ENCODE measurements at places on chromosomes 2 and 18.

- no peak for DNase-seq
These were observed 52.3 kb downstream of the DDX1 start for GRCh38 chr2:15643791-15644585.

GRCh38 chr2:189285962-189286645, 106.5 kb upstream of the COL5A2 start:
- DNase-seq: peak; percentile 93

- DNase-seq: no peak
These were observed 267.2 kb downstream of the SH3BP4 start for GRCh38 chr2:235219048-235219447.

DNA sequence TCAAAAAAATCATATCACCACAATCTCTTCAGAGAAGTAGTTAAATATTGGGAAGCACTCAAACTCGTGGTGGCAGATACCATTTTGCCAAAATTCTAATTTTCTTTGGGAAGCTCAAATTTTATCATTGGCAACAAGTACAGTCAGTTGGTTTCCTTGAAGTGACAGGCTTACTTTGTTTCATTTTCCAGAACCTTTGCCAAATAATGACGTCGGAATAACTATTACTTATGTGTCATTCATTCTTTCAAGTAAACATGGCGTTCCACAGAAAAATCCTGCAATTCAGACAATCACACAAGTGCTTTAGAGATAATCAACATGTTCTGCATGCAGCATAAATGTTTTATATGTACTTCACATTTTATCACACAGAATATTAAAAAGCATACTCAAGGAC, 5.4 kb downstream of the TTLL4 start:
- no peak for DNase-seq

- no peak for DNase-seq
These were observed 285.4 kb upstream of the MGAT5 start for GRCh38 chr2:133968446-133968845.

DNA sequence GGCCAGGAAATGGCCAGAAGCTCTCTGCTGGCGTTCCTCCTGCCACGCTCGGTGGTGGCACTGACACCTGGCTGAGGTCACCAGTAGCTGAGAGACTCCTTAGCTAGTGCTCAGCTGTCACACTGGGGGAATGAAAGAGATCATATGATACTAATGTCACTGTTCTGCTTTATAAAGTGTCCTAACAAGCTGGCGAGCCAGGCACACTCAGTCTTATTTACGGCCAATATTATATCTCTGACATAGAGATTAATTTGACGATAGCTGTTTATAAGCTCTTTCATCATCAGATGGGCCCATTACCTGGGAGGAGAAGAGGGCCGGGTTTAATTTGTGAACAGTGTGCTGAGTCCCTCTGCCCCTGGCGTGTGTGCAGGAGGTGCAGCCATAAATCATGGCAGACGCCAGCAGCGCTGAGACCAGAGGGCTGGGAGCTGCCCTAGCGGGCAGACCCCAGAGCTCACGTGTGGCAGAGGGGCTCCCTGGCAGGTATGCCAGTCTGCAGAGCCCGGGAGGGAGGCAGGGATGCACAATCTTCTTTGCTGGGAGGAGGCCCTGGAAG, 246.5 kb downstream of the HAUS1 start:
- no peak for DNase-seq

GRCh38 chr2:146602383-146602782, 1242.4 kb upstream of the ACVR2A start:
- peak; percentile 69 for DNase-seq

DNA sequence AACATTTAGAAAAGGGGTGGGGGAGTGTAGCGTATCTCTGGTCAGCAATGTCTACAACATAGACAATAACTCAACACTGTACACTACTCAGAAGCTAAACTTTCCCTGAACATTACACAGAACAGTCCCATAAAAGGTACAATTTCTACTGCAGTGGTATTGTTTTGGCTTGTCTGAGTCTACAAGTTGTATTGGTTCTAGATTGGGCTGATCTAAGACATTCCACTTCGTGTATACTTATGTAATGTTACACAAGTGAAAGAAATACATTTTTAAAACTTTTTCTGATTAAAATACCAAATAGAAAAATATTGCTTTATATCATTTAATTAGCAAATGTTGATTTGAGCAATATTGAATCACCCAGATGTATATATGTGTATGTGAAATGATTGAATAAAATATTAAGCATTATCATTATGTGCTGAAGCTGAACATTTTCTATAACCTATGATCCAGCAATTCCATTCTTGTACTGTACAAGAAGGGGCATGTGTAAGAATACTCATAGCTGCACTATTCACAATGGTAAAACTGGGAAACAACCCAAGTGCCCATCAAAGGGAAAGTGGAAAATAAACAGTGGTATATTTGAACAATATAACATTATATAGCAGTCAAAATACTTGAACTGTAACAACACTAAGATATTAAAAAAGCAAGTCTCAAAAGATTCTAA, 52.4 kb downstream of the VSNL1 start:
- DNase-seq: no peak

DNA sequence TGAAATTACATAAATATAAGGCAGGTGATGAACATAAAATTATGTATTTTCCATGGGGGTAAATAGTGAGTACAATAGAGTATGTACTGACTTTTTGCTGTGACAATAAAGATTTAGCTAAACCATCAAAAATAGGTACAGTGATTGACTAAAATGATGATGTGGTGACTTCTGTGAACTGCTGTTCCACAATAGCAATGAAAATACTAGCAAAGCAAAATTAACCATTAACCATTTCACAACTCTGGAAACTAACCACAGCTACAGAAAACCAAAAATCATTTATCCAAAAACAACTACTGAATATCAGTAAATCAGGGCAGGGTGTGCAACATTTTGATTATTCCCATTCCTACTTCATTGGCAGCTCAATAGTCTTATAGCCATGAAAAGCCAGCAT, 161.4 kb upstream of the GYPC start:
- no peak for DNase-seq

GRCh38 chr2:48929571-48930301, 174.2 kb upstream of the LHCGR start:
- DNase-seq: no peak

- no peak for DNase-seq
These were observed 73.6 kb downstream of the DNMT3A start for GRCh38 chr2:25268139-25268538.

DNA sequence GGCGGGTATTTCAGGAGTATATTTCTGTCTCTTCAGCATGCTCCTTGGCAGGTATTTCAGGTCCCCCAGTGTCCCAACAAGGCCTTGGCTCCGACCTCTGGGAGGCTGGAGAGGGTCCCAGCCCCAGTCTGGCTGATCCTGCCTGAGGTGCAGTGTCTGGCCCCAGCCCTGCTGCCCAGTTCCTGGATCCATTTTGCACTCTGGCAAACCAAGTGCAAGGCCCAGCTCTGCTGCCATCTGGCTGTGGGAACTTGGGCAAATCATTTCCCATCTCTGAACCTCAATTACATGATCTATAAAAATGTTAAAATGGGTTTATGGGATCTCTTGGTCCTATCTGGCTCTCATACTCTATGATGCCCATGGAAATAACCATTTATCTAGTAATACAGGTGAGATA, 63.6 kb downstream of the ZBTB7C start:
- DNase-seq: peak; percentile 29

DNA sequence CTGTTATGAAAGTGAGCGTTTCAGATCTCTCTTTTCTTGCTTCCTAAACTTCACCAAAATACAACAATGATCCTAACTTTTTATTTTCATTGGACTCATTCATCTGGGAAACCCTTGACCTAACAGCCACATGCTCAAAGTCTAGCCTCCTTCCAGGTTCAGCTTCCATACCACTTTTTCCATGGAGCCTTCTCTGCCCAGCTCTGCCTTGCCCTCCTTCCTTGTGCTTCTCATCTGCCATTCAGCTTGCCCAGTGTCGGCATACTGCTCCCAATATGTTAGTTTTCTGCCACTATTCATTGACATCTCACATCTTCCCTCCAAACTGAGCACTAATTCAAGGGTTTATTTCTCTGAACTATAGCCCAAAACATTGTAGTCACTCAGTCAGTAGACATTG, 214.7 kb downstream of the RAD51AP2 start:
- no peak for DNase-seq

GRCh38 chr2:233101141-233101540, 41.0 kb downstream of the INPP5D start:
- DNase-seq: no peak

DNA sequence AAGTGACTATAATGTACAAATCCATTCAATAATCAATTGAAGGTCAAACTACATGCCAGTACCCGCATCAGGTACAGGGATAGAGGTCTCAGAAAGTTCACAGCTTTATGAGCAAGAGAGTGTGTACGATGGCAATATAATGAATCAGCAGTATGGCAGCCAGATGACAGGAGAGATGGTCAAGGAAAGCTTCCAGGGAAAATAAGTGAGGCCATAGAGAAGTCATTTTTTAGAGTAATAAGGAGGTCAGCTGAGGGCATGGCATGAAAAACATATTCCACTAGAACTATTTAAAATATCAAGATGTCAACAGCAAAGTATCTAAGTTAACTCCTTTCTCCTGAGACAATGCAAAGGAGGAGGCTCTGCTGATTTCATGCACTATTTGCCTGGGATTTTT, 108.0 kb downstream of the SLC8A1 start:
- DNase-seq: peak; percentile 89

GRCh38 chr18:25223211-25223610, 128.8 kb downstream of the ZNF521 start:
- no peak for DNase-seq

DNA sequence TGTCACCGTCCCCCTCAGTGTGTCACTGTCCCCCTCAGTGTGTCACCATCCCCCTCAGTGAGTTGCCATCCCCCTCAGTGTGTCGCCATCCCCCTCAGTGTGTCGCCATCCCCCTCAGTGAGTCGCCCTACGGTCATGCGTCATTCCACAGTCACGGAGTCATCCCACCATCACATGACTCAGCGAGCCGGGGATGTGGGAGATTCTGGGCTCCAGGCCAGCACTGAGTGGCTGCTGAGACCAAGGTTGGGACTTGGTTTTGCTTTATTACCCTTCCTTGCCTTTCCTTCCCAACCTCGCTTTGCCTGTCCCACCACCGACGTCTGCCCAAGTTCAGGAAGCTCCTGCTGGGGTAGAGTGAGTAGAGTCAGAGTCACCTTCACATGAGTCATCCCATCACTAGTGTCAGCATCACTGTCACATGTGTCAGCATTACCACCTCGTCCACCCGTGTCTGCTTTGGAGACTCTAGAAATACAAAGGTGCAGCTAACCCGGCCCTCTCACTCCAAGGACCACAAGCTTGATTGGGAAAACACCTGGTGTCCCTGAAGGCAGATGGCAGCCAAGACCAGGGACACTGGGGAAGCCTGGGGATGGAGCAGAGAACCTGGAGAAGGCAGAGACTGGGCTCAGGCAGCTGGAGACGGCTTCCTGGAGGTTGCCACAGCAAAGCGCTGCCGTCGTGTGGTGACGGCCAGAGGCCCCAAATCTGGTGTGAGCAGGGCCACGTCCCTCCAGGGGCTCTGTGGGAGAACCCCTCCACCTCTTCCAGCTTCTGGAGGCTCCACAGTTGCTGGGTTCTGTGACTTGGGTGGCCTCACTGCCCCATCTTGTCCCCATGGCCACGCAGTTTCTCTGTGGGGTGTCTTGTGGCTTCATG, 485.2 kb upstream of the SALL3 start:
- DNase-seq: no peak

DNA sequence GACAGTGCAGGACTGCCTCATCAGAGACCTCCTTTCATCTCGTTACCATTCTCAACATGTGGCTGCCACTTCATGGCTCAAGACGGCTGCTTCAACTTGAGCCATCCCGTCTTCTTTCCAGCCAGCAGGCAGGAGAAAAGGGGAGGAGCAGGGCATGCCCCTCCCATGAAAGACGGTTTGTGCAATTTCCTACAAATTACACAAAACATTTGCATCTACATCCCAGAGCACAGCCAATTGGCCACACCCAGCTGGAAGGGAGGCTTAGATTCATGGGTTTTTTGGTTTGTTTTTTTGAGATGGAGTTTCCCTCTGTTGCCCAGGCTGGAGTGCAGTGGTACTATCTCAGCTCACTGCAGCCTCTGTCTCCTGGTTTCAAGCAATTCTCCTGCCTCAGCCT, 11.8 kb downstream of the UCN start:
- DNase-seq: no peak

GRCh38 chr2:170502361-170503130, 212.6 kb upstream of the SP5 start:
- DNase-seq: no peak

- peak; percentile 13 for DNase-seq
These were observed 97.9 kb downstream of the ATL2 start for GRCh38 chr2:38279201-38279600.

DNA sequence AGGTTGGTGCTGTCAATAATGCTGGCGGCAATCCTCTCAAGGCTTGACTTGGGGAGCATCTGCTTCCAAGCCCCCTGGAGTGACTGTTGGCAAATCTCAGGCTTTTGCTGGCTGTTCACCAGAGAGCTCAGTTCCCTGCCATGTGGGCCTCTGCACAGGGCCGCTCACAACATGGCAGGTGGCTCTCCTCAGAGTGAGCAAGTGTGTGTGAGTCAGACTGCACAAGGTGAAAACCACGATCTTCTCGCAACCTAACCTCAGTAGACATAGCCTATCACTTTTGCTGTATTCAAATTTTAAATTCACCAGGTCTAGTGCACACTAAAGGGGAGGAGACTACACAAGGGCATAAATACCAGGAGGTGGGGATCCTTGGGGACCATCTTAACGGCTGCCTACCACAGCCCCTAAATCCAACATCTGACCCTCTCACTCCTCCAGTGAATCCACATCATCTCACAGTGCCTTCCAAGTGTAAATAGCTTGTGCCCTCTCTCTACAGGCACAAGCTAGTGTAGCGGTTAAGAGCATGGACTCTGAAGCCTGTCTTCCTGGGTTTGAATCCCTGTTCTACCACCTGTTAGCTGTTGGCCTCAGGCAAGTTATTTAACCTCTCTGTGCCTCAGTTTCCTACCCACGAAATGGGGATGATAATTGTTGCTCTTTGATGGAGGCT, 187.7 kb upstream of the CXCR4 start:
- DNase-seq: no peak

DNA sequence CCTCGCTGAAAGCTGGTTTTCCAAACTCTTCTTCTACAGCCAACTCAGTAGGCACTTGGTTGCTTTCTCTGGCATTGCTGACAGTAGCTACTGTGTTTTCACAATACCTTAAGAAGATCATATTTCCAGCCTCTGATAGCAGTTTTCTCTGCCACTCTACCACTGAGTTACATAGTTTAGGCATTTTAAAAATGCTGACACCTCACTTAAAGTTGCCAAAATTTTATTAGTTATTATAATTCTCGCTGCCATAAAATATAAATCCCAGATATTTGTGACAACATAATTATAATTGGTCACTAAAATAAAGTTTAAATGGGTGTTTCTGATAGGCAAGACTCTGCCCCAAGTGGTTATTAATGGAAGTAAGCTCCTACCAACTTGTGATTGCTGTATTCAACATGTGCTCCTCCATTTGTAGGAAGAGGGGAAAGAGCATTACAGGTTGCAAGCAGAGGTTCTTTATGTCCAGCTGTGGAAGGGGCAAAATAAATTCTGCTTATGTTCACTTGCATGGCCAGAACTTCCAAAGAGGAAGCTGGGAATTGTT, 1202.8 kb downstream of the CNTNAP5 start:
- no peak for DNase-seq
